Activated T-helper 1 cell treated with anti-CD3 and anti-CD28 coated beads, Interleukin-12 subunit alpha, Interleukin-12 subunit beta, Interleukin-2, Interleukin-4 antibody, amounts not matched to agents 30 ng/mL and 10 ng/mL and 1 ng/mL, durations not matched to agents 14 hours and 24 hours and 36 hours (primary cell): ENCODE measurements at places on chromosomes 4 and X. TPM values are rescaled to one million over a fixed set of nuclear protein-coding genes. Genes with fewer than 3 reads are reported as not detected.

DNA sequence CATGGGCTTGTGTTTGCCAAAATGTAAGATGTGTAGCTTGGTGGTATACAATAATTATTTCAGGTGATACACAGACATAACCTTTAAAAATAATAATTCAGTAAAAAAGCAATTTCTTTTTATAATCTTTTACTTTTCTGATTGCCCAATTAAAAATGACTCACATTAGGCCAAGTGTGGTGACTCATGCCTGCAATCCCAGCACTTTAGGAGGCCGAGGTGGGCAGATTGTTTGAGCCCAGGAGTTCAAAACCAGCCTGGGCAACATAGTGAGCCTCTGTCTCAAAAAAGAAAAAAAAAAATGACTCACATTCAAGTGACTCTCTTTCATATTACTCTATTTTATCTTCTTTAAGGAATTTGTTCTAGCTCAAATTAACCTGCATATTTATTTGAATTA lies 449.4 kb upstream of the HTR2C start:
- DNase-seq: no peak

GRCh38 chr4:155114790-155115189 lies 93.6 kb upstream of the NPY2R start:
- no peak for DNase-seq

DNA sequence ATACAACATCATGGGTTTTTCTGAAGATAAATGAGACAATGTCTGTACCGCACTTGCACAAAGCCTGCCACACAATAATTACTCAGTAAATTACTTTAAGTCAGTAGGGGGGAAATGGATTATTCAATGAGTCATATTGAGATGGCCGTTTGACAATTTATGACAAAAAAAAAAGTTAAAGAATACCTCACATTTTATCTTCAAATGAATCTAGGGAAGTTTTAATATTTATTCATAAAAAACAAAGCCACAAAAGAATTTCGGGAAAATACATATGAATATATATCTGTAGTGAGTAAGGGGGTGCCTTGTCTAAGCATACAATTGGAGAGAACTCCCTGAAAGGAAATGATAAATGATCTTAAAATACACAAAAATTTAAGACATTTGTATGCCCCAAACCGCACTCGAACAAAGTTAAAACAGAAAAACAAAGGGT lies 197.0 kb upstream of the SLC7A11 start:
- DNase-seq: no peak

GRCh38 chr4:104163820-104164219 lies 330.9 kb downstream of the CXXC4 start:
- no peak for DNase-seq

GRCh38 chr4:87360338-87360935 lies 30.6 kb downstream of the HSD17B11 start:
- DNase-seq: no peak

ADGRG4 gene
- total RNA-seq: not detected in 2 replicates

PASD1 gene
- total RNA-seq: not detected in 2 replicates

SLC4A4 gene
- 0.08 and 0.15 TPM in 2 replicates for total RNA-seq

EMCN gene
- total RNA-seq: not detected in 2 replicates

DRP2 gene
- total RNA-seq: 0.23 and 0.39 TPM in 2 replicates
